ENCODE measurements at places on chromosomes 13 and 19. TPM values are rescaled to one million over a fixed set of nuclear protein-coding genes. Genes with fewer than 3 reads are reported as not detected.
A peak's percentile ranks its signal among the peaks of the same experiment; 100 is the strongest.

- no peaks in the 10 kb centered on the region for H3K4me1 ChIP-seq
- H3K4me3 ChIP-seq: no peak overlapping the region
- DNase-seq: no peak
- H3K27ac ChIP-seq: no peak overlapping the region
- no peaks in the 10 kb centered on the region for H3K27me3 ChIP-seq
- H3K36me3 ChIP-seq: peaks cover 16% of the 10 kb centered on the region
These were observed 61.1 kb downstream of the MIPEP start for GRCh38 chr13:23828086-23828485.

DNA sequence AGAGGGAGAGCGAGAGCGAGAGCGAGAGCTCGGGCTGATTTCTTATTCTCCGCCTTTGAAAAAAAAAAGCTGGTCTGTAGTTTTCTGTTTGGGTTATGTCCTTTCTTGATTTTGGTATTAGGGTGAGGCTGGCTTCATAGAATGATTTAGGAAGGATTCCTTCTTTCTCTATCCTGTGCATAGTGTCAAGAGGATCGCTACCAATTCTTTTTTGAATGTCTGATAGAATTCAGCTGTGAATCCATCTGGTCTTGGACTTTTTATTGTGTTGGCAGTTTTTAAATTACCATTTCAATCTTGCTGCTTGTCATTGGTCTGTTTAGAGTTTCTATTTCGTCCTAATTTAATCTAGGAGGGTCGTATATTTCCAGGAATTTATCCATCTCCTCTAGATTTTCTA lies 1414.6 kb upstream of the MIR17HG start:
- no peaks in the 10 kb centered on the region for H3K36me3 ChIP-seq
- H3K27ac ChIP-seq: no peak overlapping the region
- no peak overlapping the region for H3K4me3 ChIP-seq

Gene CFD
- total RNA-seq: 59.5 TPM

GRCh38 chr19:29806098-29806866 lies 5.5 kb upstream of the CCNE1 start:
- H3K27me3 ChIP-seq: no peaks in the 10 kb centered on the region
- no peaks in the 10 kb centered on the region for H3K36me3 ChIP-seq
- DNase-seq: peak; percentile 66
- no peak overlapping the region for H3K4me3 ChIP-seq
- peaks cover 5% of the 10 kb centered on the region for H3K4me1 ChIP-seq
- H3K27ac ChIP-seq: no peak overlapping the region

GRCh38 chr19:5395556-5395955 lies 54.9 kb upstream of the PTPRS start:
- no peak overlapping the region for H3K27ac ChIP-seq
- DNase-seq: no peak
- no peaks in the 10 kb centered on the region for H3K36me3 ChIP-seq
- no peaks in the 10 kb centered on the region for H3K4me1 ChIP-seq
- H3K4me3 ChIP-seq: no peak overlapping the region

Gene ATP12A
- not detected for total RNA-seq

Gene SIGLEC8
- 10.1 TPM for total RNA-seq

Gene NLRP12
- 12.0 TPM for total RNA-seq

DNA sequence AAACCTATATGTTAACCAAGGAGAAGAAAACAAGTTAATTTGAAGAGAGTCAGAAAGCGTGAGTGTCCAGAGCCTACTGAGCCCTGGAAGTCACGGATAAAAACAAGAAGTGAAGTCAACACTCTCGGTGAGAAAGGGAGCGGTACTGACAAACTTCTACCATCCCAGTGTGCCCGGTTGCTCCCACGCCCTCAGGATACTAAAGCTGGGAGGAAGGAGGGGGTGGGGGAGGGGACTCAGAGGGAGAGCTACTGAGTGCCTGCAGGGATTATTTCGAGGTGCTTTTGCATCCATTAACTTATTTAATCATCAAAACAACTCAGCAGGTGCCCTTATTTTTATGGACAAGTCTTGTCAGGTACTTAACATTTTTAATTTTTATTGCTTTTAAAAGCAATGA lies 166.2 kb downstream of the ZIC5 start:
- H3K27ac ChIP-seq: no peak overlapping the region
- H3K4me1 ChIP-seq: no peaks in the 10 kb centered on the region
- no peak overlapping the region for H3K4me3 ChIP-seq
- no peak for DNase-seq
- H3K36me3 ChIP-seq: no peaks in the 10 kb centered on the region

GRCh38 chr13:30504081-30504480 lies 38.3 kb upstream of the HMGB1 start:
- no peak overlapping the region for H3K27ac ChIP-seq
- H3K36me3 ChIP-seq: no peaks in the 10 kb centered on the region
- no peaks in the 10 kb centered on the region for H3K27me3 ChIP-seq
- no peaks in the 10 kb centered on the region for H3K4me1 ChIP-seq
- DNase-seq: no peak

Gene ZNF787
- total RNA-seq: 19.5 TPM

GRCh38 chr19:39631626-39632025 lies 24.1 kb upstream of the LGALS16 start:
- peaks cover 13% of the 10 kb centered on the region for H3K27me3 ChIP-seq
- no peak overlapping the region for H3K27ac ChIP-seq
- no peak overlapping the region for H3K4me3 ChIP-seq
- no peak for DNase-seq
- H3K4me1 ChIP-seq: no peaks in the 10 kb centered on the region

- no peak overlapping the region for H3K4me3 ChIP-seq
- H3K27ac ChIP-seq: no peak overlapping the region
- H3K36me3 ChIP-seq: no peaks in the 10 kb centered on the region
- H3K27me3 ChIP-seq: no peaks in the 10 kb centered on the region
These were observed 479.1 kb downstream of the OLFM4 start for GRCh38 chr13:53507741-53508140.

Data from spleen (tissue), 13 donors.